NCI-H1930 (cell line): ENCODE measurements at places on chromosomes 5 and 9.

DNA sequence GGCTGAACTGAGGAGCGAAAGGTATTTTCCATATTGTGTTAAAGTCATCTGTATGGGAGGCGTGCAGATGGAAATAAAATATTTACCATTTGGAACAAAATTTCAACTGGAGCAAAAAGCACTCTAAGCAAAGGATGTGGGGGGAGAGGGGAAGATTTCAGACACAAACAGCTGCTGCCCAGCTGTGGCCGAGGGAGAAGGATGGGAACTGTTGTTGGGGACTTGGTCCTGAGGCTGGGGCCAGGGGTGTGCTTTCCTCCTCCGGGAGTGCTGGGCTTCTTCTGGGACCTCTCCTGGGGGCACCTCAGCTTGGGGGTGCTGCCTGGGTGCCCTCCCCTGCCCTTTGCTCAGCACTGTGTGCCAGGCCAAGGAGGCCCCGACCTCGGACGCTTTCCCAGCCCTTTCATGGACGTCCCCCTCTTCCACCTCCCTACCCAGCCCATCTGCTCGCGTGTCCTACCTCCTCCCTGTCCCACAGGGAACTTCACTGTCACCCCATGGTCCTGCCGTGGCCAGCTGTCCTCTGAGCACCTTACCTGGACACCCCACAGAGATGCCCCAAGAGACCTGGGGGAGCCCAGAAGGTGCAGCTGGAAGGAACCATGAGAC lies 101.9 kb upstream of the COL5A1 start:
- DNase-seq: no peak

DNA sequence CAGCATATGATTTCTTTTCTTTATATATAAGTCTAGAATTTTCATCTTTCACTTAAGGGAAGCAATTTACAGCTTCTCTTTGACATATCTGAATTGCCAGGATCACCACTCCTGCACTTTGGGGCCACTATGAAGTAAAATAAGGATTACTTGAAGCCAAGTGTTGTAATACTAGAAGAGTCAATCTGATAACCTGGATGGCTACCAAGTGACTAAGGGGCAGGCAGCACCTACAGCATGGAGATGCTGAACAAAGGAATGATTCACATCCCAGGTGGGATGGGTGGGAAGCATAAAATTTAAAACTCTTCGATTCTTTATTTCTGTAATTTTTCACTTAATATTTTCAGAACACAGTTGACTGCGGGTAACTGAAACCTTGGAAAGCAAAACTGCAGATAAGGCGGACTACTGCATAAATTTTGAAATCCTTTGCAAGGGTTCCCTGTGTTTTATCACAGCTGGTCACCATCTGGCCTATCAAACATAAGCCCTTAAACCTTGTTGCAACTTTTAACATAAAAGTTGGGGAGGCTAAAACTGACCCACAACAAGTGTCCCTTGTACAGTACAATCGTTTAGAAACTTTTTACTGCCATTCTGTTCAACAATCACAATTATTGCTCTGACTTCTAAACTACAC lies 31.2 kb downstream of the NR3C1 start:
- no peak for DNase-seq

- DNase-seq: no peak
Measured at GRCh38 chr9:115195912-115196311, 78.0 kb upstream of the TNC start.

- DNase-seq: no peak
Measured at GRCh38 chr5:135429301-135430134, 17.6 kb downstream of the DCANP1 start.

DNA sequence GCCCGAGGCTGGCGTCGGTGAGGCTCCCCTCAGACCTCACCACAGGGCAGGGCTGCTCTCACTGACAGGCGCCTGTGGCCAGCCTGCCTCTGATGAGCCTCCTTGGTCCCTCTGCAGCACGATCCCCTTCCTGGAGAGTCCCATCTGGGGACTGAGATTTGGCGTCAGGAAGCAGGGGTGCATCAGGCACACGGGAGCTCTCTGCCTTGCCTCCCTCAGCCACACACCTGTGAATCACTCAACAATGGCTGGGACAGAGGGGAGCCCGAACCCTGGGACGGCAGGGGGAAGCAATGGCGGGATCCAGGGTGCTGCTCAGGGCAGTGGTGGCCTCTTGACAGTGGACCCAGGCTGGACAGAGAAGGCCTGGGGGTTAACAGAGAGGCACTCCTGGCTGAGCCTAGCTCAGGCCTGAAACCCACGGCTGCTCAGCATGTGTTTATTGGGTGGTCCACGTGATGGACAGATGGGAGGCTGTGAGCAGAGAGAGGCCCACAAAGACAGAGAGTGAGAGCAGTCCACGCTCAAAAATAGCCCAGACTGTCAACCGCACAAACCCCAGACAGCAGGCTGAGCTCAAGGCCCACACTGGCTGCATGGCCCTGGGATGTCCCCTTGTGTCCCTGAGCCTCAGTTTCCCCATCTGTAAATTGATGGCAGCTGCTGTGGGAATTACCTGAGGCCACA lies 11.9 kb downstream of the RASGEF1C start:
- no peak for DNase-seq

- no peak for DNase-seq
Measured at GRCh38 chr5:162514116-162514515, 446.5 kb downstream of the GABRG2 start.

- DNase-seq: no peak
Measured at GRCh38 chr5:82422751-82423181, 144.6 kb upstream of the RPS23 start.

- DNase-seq: no peak
Measured at GRCh38 chr5:96794757-96795156, 13.0 kb downstream of the ERAP1 start.

DNA sequence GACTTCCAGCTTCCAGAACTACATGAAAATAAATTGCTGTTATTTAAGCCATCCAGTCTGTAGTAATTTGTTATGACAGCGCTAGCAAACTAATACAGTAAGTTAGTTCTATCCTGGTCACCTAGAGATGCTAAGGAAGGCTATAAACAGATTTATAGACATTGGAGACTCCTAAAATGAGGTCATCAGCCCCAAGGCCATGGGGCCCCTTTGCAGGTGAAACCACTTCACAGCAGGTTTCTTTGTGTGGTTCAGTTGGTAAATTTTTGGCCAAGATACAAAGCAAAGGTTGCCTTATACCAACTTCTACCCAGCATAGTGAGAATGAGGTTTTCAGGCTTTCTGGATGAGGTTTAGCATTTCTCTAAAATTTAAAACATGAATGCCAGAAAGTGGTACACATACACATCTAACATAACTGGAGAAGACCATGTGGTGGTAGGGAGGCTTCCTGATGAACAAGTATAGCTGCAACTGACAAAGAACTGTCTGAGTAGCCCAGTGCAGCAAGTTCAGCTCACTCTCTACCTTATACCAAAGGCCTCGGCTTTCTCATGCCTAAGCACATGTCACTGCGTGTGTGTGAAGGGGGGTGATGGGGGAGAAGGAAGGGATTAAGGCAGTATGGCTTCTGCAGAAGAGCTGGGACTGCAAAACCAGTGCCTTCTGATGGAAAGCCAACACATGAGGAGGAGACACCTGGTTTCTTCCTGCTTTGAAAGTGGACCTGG lies 264.6 kb upstream of the TAS2R1 start:
- DNase-seq: no peak

- DNase-seq: no peak
Measured at GRCh38 chr9:32502464-32502863, 23.5 kb downstream of the RIGI start.

DNA sequence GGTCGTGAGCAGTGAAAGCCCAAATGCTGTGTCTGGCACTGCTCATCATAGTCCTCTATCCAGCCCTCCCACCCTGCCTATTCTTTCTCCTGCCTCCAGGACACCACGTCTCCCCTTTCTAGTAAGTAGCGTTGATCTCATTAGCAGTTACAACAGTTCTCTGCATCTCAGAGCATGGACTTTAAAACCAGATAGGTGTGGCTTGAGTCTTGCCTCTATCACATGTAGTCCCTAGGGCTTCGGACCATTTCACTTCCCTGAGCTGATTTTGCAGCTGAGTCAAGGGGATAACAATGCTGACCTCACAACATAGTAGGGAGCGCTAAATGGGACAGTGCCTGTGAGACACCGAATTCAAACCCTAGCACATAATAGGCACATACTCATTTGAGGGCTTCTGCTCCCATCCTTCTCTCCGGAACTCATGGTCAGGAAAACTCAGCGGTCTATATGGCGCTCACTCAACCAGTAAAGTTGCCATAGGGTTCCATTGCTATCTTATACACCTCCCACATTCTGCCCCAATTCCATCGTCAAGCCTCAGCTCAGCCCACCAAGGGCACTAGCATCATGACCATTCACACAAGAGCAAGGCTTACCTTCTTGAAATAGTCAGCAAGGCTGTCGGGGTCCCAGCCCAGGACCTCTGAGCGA lies 515 bp downstream of the LCP2 start:
- no peak for DNase-seq

GRCh38 chr9:113298311-113298710 lies 4.9 kb downstream of the RNF183 start:
- no peak for DNase-seq

- DNase-seq: no peak
Measured at GRCh38 chr9:108961151-108961550, 27.0 kb downstream of the ABITRAM start.

DNA sequence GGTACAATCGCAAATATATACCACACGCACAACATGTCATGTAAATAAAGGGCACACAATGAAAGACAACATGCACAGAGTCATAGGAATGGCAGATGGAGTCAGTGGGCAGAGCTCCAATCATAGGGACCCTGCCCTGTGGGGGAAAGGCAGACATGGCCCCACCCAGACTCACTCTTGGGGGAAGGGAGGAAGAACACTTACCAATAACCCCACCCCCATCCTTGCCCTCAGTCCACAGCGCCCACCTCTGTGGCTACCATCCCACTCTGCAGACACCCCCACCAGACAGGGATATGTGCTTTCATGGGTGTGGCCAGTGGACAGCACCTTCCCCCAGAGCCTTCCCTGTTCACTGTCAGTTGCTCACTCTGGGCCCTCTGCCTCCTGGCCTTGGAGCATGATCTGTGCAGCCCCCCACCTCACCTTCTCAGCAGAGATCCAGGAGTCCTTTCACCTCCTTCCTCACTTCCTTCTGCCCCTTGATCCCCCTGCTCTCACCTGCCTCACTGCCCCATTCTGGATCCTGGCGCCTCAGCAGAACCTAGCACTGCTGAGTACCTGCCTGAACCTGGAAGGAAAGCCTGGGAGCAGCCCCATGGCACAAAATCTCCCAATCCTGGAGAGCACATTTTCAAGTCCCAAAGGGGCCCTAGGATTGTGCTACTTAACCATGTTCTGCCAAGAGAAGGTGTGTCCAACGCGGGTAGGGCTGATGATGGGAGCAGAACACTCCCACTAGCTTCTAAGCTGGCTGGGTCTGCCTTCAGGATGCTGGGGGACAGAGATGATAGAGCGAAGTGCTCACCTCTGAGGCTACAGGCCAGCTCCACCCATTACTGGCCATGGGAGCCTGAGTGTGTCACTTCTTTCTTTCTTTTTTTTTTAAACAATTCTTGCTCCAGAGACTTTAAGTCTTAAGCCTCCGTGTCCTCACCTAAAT lies 1.5 kb upstream of the PHF19 start:
- no peak for DNase-seq

- no peak for DNase-seq
Measured at GRCh38 chr5:21834863-21835262, 1018.3 kb downstream of the CDH12 start.

GRCh38 chr5:27962198-27962597 lies 923.8 kb upstream of the CDH9 start:
- DNase-seq: no peak

- DNase-seq: no peak
Measured at GRCh38 chr5:155631116-155631515, 617.6 kb downstream of the KIF4B start.

DNA sequence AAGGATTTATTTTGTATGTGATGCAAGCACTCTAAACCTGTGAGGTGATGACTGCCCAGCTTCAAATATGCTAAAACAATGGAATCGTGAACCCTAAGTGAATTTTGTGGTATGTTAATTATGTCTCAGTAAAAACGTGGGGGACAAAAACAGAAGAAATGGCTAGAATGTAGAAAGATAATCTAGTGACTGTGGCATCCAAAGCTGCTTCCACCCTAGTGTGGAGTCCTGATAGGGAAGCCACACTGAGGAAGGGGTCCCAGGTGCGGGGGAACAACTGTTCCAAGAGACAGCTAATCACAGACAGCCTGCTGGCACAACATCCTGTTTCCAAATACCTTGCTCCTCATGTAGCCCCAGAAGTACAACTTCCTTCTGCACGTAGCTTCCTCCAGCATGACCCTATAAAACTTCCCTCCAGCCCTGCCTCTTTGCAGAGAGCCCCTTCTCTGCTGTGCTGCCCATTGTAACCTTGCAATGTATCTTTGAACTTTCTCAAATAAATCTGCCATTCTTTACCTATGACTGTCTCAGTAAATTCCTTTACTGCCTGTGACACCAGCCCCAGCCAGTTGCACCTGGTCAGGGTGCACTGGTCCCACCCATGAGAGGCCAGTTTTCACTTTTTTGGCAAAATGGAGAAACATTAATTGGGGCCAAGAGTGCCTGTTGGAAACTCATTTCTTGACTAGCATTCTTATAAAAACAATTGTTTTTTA lies 4.9 kb downstream of the GMCL2 start:
- DNase-seq: no peak

DNA sequence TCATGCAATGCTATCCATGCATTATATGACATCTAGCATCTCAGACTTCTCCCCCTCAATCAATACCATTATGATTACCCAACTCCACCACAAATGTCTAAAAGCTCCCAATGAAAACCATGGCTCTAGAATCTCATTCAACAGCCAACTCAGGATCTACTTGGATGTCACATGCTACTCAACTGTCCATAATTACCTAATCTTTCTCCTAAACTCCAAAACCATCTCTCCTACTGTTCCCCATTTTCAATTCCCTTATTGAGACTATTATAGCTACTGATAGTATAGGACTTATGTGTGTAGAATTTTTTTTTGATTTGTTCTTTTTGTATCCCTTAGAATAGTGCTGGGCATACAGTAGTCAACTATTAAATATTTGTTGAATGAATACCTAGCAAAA lies 8.2 kb upstream of the STRBP start:
- DNase-seq: no peak

DNA sequence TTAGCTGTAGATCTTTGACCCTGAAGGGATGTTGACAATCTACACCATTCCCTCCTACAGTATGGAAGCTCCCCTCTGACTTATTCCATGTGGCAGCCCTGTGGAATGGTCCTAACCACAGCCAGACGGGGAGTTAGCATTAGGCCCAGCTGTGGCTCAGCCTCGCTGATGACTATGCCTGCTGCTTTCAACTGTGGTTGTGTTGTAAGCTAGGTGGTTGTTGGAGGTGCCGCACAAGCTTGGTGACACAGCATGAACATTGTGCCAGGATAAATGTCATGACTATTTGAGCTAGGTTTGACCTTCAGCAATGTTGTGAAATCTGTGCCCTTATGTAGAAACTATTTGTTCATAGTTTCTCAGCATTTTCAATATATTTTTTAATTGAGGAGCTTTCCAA lies 40.6 kb downstream of the SGCD start:
- no peak for DNase-seq

DNA sequence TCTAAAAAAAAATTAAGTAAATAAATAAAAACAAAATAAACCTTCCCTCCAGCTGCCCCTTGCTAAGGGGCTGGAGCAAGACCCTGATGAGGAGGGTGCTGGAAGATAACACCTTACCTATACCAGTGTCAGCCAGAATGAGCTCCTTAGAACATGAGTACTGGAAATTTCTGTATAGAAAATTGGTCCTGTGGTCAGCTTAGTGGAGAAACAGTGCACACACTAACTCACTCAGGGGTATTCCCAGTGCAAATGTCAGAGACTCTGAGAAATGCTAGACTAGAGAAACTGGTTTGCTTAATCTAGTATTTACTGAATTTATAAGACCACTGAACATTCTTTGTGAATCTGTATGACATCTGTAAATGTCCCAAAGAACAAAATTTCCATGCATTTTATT lies 62.1 kb upstream of the CTXN3 start:
- DNase-seq: no peak
